ENCODE measurements at places on chromosomes 7 and 10.
A peak's percentile ranks its signal among the peaks of the same experiment; 100 is the strongest.

DNA sequence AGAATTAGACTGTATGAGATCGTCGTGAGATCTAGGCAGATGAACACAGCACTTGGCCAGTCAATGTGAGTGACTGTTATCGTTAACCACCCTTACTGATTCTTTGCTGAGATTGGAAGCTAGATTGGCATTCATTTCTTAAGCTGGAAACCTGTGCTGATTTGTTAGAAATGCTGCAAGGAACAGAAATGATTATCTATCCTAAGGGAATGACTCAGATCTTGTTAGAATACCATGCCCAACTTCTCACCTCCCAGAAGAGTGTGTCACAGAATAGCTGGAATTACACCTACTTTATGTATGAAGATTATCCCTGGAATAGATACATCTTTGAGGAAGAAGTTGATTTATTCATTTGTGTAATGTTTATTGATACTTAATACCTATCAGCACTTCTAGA, 275.2 kb downstream of the AUTS2 start:
- no peak for DNase-seq

GRCh38 chr7:39951226-39952194, 1.5 kb downstream of the CDK13 start:
- DNase-seq: peak; percentile 64

- no peak for DNase-seq
Measured at GRCh38 chr10:5491477-5491876, 7.9 kb downstream of the CALML5 start.

DNA sequence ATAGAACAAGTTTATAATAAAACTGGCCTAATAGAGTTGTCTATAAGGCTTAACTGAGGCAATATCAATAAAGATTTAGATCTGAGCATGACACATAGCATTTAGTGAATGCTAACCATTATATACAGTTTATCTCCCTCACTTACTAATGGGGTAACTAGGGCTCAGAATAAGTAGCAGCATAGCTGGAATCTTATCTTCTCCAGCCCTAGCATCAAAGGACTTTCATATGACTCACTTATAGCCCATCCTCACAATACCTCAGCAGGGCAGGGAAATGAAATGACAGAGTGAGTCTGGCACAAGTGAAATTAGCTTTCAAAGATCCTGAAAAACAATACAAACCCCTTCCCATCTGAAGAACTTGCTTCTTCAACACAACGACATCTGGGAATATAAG, 362.9 kb downstream of the KIF20B start:
- DNase-seq: no peak

DNA sequence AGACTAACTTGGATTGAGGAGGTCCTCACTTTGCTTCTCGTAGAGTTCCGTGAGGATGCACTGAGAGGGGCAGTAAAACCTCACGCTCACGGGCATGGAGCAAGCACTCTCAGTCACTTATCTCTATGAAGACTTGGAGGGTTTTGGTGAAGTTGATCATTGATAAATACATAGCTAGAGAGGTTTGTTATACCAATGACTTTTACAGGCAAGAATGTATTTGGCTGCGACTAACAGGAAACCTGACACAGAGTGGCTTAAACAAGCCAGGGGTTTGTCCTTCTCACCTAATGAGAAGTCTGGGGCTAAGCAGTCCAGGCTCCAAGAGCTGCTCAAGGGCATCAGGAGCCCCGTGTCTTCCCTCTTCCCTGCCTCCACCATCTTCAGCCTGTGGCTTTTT, 6.1 kb downstream of the BICC1 start:
- DNase-seq: no peak

GRCh38 chr10:97334370-97335175, at the start of gene FRAT2:
TSS of gene FRAT2 (minus strand) at chr10:97334729. CDS start at chr10:97334572, 157 bp downstream.
- peak; percentile 89 for DNase-seq

DNA sequence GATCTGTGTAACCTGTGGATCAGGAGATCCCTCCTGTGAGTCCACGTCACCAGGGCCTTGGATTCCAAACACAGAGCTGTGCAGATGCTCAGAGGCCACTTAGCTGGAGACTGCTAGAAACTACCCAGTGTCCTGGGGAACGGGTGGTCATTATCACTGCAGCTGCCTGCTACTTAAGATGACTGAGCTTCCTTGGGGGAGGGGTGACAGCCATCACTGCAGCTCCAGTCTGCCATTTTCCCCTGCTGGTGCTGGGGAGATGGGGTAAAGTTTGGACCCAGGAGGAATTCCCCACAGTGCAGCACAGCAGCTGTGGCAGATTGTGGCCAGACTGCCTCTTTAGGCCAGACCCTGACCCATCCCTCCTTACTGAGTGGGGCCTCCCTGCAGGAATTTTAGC, 78.8 kb upstream of the VOPP1 start:
- DNase-seq: no peak

DNA sequence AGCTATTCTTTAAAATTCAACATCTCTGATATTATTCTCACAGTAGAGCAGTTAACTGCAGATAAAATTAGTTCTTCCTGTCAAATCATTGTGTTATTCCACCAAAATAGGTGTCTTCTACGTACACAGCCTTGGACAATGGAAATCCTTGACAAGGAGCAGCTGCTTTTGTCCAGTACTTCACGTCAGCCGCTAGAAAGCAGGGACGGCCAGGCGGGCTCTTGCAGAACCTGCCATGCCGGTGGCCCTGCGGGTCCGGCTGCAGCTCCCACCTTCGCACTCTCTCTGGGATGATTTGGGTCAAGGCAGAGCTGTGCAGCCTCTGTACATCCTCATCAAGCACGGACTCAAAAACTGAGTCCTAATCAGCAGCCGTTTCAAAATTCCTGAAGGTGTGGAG, 2.2 kb upstream of the FOXI2 start:
- DNase-seq: no peak

DNA sequence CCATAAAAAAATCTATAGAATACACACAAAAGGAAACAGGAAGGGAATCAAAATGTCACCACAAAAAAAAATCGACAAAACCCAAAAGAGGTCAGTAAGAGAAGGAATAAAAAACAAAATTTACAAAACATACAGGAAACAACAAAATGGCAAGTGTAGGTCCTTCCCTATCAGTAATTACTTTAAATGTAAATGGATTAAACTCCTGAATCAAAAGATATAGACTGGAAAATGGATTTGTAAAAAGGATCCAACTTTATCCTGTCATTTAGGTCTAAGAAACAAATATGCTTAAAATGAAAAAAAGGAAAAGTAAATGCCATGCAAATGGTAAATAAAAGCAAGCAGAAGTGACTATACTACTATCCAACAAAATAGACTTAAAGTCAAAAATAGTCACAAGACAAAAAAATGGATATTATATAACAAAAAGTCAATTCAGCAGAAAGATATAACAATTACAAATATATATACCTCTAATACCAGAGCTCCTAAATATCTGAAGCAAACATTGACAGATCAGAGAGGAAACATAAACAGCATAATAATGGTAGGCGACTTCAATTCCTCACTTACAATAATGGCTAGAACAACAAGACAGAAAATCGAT, 2.0 kb downstream of the OR13A1 start:
- DNase-seq: no peak

GRCh38 chr7:158606671-158607424, 19.2 kb upstream of the PTPRN2 start:
- DNase-seq: no peak

DNA sequence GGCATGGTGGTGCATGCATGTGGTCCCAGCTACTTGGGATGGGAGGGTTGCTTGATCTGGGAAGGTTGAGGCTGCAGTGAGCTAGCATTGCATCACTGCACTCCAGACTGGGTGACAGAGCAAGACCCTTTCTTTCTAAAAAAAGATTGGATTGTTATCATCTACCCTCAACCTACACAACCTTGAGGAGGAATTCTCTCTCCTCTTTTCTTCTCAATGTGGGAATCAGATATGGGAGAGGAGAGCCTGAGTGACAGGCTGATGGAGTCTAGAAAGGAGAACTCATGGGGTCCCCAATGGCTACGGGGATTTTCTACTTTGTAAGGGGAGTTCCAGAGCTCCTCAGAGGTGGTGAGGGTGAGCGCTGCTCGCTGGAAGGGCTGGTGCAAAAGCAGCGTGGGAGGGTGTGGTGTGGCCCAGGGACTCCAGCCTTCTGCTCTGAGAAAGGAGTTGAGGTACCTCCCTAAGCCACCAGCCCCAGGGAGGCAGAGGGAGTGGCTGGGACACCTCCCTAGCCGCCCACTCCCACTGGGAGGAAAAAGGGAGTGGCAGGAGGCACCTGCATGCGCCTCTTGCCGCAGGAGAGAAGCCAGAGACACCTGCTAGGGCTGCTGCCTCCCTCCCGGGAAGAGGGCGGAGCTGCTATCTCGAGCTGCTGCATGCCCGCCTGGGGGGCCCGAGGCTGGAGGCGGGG, 48.4 kb downstream of the GATA3 start:
- no peak for DNase-seq

GRCh38 chr7:91397612-91398011, 133.4 kb downstream of the FZD1 start:
- no peak for DNase-seq

DNA sequence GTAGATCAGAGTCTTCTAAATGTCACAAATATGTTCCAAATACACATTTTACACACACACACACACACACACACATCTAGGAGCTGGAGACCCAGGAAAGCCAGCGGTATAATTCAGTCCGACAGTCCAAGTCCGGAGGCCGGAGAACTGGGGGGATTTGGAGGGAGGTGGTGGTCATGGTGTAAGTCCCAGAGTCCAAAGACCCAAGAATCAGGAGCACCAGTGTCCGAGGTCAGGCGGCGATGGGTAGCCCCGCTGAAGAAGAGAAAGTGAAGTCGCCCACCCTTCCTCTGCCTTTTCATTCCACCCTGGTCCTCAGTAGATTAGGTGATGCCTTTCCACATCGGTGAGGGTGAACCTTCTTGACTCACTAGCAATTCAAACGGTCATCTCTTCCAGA, 154.8 kb downstream of the CAMK1D start:
- DNase-seq: no peak

DNA sequence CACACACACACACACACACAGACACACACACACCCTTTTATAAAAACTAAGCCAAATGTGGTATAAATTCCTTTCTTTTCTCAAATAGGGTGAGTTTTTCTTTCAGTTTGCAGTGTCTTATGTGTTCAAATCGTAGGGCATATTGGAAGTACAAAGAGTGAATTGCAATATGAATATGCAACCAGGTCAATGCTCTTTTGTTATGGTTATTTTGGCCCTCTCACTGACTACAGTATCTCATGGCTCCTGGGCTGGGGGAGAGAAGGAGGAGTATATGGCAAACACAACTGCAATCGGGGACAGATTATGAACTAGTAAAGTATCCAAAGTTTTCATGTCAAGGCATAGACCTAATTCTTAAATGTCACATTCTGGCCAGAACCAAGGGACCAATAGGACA, 301.9 kb downstream of the PLXDC2 start:
- DNase-seq: no peak

- peak; percentile 50 for DNase-seq
Measured at GRCh38 chr10:89362929-89363328, 14.9 kb upstream of the IFIT1B start.
